Ovary (tissue), 10 donors: ENCODE measurements at places on chromosomes 1 and 21. TPM values are rescaled to one million over a fixed set of nuclear protein-coding genes. Genes with fewer than 3 reads are reported as not detected.

Gene WNT3A
- not detected for total RNA-seq

Gene HHIPL2
- 0.75 TPM for total RNA-seq

Gene TMEM50B
- total RNA-seq: 122 TPM

Gene TNFRSF25
- total RNA-seq: 7.4 TPM

Gene SLAMF8
- total RNA-seq: 4.5 TPM

Gene FAM177B
- 0.34 TPM for total RNA-seq

Gene CYP2J2
- total RNA-seq: not detected

Gene IL22RA1
- total RNA-seq: 0.46 TPM

Gene CD1E
- not detected for total RNA-seq

Gene LENEP
- total RNA-seq: not detected

Gene SYPL2
- 2.8 TPM for total RNA-seq

Gene ASCL5
- total RNA-seq: not detected

Gene TINAGL1
- total RNA-seq: 27.3 TPM

Gene ADAM30
- not detected for total RNA-seq

Gene TTC22
- total RNA-seq: 0.13 TPM

Gene RCC2
- 41.0 TPM for total RNA-seq

Gene FHAD1
- 0.95 TPM for total RNA-seq

Gene PRKCZ
- 16.1 TPM for total RNA-seq

Gene TPTE
- not detected for total RNA-seq

Gene FAM229A
- 12.3 TPM for total RNA-seq

Gene ATP1A4
- total RNA-seq: not detected
